ENCODE measurements at places on chromosomes 1 and 21.

DNA sequence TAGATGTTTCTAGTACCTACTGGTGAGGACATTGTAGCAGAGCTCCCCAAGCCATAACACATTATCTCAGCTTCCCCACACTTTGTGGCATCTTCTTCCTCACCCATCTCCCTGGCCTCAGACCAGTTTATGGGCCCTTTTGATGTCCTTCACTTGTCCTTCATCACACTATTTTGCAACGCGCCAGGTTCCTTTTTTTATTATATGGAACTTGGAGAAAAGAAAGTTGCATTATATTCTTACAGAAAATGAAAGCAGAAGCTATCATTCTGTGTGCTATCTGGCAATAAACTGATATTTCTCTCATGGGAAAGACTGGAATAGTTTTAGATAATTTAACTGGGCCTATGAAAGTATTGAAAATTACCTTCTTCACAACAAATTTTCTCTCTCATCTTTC lies 196.9 kb upstream of the ETV3 start:
- no peak for DNase-seq

DNA sequence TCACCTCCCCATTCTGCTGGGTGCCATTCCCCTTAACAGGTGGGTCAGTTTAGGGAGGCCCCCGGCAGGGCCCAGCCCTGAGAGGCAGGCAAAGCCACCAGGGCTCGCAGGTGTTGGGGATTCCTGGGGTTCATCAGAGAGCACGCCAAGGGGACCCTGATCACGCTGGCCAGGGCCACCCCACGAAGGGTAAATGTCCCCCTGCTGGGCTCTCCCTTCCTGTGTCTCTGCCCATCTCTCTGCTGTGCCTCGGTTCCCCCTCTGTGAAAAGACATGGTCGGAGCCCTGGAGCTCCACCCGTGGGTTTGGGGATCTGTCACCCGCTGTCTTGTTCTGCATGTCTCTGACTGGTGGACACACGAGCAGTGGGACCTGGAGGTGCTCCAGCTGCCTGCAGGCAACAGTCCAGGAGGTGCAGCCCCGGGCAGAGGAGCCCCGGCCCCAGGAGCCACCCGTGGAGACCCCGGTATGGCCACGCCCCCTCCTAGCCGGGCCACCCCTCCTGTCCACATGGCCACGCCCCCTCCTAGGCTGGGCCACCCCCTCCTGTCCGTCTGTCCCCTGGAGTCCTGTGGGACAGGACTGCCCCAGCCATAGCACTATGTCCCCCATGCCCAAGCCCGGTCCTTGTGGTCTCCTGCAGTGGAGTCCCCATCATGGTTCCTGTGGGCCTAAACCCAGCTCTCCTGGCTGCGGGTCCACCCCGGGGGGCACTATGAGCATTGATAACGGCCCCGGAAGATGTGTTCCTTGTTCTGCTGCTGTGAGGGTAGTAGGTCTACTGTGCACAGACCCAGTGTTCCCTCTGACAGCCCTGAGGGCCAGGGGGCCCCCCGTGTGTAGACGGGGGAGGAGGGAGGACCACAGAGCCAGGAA lies 6.5 kb downstream of the AIRE start:
- no peak for DNase-seq

DNA sequence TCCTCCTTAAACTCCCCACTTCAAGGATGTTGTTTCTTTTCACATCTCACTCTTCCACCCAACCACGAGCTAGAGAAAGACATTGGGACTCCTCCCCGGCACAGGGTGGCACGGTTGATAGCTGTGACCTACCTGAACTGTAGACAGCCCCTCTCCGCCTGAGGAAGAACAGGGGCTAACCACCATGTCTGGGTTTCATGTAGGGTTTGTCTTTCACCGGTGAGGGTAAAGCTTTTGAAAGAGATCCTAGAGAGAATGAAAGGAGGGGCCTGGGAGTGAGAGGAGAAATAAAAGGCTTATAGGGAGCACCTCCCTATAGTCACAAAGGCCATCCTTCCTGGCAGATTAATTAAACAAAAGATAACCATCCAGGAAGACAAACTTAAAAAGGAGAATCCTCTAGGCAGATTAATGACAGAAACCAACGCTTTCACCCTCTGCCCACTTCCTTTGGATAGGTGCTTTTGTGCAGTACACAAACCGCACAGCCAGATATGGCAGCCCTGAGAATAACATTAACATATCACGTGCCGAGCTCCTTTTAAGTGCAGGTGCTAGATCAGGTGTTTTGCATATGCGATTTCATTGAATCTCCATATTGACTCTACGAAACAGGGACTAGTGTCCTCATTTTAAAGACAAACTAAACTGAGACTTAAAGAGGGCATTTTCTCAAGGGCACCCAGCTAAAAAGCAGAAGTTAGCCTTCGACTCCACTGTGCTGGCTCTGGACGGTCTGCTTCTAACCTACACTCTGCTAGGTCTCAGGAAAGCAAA lies 178.1 kb upstream of the RUNX1 start:
- no peak for DNase-seq

DNA sequence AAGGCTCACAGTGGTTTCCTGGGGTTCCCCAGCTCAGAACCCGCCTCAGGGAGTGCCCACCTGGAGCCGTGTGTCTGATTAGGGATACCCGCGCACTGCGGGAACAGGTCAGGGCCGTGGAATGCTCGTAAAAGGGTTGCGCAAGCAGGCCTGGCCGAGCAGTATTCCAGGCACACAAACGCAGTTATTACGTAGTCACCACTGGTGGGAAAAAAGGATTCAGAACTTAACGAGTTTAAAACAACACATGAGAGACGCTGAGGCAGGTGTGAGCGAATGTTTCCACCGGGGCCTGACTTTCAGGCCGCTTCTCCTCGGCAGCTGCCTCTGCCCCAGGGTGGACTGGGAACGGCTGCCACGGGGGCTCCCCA lies 18.2 kb downstream of the PLCH2 start:
- DNase-seq, result peak; percentile 84

DNA sequence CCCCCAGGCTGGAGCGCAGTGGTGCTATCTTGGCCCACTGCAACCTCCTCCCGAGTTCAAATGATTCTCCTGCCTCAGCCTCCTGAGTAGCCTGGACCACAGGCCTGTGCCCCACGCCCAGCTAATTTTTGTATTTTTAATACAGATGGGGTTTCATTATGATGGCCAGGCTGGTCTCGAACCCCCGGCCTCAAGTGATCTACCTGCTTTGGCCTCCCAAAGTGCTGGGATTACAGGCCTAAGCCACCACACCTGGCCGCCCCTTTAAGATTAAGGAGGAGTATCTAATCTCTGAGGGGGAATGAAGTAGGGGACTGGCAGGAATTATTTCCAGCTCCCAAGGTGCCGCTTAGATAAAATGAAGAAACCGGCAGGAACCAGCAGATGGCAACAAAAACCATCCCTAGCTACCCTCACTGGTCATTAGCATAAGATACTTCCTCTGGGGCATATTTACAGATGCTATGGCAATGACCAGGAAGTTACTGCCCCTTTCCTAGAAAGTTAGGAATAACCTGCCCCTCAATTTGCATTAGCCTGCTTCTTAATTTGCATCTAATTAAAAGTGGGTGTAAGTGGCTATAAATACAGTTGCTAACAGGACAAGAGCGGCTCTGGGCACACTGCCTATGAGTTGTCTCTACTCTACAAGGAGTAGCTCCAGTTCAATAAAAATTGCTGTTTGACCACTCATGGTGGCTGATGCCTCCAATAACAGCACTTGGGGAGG lies 7.1 kb upstream of the NSUN4 start:
- peak; percentile 31 for DNase-seq

DNA sequence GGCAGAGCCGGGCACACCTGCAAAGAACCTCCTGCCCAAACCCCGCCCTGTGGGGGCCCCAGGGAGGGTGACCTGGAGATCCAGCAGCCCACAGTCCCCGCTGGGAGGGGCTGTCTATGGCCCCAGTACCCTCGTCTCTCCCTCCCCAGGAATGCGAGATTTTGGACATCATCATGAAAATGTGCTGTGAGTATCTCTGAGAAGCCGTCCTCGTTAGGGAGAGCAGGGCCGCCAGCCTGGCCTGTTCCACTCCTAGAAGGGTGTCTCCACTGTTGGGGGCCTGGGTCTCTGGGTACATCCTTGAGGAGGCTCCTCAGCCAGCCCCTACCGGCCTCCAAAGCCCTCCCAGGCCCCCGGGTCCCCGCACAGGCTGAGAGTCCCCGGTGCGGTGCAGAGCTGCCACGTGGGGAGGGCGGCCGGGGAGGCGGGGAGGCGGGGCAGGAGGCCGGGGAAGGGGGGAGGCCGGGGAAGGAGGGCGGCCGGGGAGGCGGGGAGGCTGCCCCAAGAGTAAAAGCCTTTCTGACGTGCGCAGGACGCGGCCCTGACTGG lies 18.7 kb downstream of the COL6A1 start:
- no peak for DNase-seq

DNA sequence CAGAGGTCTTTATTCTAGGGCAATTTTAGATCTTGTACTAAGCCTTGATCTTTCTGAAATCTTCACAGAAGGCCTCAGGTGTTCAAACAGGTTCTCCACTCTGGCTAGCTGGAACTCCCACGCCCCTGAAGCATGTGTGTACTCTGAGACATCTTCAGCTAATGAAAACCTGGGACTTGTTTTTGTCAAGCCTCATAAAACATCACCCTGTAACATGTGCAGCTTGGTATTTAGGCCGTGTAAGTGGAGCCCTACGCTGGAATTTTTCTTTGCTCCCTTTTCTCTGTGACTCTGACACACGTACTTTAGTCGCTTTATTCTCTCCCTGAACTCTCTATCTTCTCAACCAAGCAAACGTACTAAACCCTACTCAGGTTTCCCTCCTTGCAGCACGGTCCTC lies 701.9 kb upstream of the ZP4 start:
- DNase-seq, result no peak

Measured in AG20443 (cell line).